ENCODE measurements at places on chromosomes 7 and 10.

GRCh38 chr7:15764851-15765382 is 78.4 kb upstream of the MEOX2 start:
- no peak for DNase-seq

DNA sequence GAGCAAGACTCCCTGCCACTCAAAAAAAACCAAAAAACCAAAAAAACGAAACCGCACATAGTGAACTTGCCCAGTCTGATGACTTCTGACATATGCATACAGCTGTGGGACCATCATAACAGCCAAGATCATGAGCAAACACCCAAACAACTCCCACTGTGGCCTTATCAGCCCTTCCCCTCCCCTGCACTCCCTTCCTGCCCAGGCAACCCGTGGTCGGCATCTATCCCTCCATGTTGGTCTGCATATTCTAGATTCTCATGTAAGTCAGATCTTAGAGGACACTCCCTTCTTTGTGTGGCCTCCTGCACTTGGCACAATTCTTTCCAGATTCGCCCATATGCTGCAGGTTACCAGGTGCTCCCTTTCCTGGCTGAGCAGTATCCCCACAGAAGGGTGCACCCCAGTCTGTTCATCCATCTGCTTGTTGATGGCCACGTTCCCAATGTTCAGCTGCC is 72.8 kb downstream of the GNA12 start:
- no peak for DNase-seq

- DNase-seq = no peak
Observed at GRCh38 chr10:71453186-71453585, 56.5 kb downstream of the CDH23 start.

- DNase-seq = no peak
Observed at GRCh38 chr7:22992874-22993840, 20.8 kb downstream of the HYCC1 start.

DNA sequence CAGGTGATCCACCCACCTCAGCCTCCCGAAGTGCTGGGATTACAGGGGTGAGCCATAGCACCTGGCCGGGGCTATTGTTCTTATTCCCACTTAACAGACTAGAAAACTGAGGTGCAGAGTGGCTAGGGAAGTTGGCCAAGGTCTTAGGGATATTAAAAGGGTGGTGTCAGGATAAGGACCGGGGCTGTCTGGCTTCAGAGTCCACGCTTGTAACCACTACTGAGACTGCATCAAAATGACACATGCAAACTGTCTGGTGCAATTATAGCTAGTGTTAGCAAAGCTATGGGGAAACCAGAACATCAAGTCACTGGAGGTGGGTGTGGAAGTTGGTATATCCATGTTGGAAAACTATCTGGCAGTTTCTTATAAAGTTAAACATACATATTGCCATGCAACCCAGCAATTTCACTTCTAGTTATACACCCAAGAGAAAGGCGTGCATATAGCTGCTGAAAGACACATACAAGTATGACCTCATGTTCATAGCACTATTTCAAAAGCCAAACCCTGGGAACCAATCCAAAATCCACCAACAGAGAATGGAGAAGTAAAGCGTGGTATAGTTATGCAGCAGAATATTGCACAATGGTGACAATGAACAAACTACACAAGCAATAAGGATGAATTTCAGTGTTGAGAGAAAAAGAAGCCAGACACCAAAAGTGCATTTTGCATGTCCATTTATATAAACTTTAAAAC is 33.9 kb upstream of the EEPD1 start:
- DNase-seq = no peak

GRCh38 chr7:78081888-78082287 is 283.3 kb downstream of the PHTF2 start:
- no peak for DNase-seq

GRCh38 chr10:6840201-6840691 is 260.2 kb upstream of the PRKCQ start:
- DNase-seq = no peak

DNA sequence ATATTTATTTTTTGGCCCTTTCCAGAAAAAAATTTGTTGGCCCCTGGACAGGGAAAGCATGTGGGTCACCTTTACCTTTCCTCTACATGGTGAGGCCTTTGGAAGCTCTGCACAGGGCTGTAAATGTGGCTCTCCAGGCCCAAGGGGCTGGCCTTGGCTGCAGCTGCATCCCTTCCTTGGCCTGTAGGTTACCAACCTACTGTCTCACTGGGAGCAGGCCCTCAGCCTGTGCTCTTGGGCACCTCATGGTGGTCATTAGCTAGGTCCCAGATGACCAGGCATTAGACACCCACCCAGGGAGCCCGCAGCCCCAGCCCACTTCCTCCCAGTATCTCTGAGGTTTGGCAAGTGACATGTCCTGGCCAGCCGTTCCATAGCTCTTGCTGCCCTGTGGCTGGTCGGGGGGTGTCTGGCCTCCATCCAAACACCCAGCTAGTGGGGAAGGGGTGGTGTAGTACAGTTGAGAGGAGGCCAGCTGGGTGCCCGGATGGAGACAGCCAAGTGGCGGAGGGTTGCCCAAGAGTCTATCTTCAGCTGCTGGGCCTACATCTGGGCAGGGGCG is 7.1 kb upstream of the CPA5 start:
- no peak for DNase-seq

DNA sequence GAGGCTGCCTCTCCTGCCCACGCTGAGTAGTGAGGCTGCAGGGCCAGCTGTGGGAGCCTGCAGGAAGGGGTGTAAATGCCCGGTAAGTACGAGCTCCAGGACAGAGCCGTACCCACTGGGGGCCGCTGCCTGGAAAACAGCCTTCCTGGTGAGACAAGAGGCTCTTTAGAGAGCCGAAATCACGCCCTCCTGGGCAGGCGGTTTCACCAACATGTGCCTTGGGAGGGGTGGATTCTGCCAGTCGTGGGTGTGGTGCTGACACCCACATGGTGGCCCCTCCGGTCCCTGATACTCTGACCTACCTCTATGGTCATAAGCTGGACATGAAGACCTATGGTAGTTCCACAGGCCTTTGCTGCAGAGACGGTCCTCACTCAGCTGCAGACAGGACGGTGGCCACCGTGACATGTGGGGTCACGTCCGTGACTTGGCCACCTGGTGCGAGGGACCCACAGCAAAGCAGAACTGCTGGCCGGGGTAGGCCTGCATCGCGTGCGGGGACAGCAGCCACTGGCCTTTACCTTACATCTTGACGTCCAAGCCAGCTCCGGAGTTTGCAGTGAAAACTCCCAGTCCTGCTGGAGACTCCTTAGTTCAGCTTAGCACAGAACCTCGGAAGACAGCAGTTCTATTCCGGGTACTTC is 46.9 kb downstream of the PITRM1 start:
- DNase-seq = no peak

DNA sequence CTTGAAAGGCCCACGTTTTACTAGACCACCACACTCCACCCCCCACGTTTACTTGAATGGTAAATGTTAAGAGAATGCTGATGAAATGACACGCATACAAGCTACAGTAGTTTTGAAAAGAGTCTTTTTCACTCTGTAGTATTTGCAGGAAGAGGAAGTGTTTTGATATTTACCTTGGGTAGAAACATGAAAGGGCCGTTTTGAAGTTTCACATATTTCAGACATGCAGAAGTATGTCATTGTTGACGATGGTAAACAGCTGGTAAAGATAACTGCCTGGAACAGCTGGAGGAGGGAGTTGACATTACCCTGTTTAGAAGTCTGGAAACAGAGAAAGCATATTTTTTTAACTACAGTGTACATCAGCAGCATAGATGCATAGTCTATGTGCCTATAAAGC is 160.7 kb downstream of the NXPH1 start:
- no peak for DNase-seq

- DNase-seq = no peak
Observed at GRCh38 chr10:103120977-103121735, 71.9 kb downstream of the NT5C2 start.

- peak; percentile 48 for DNase-seq
Observed at GRCh38 chr10:79347894-79348639, 798 bp downstream of the PPIF start.

- no peak for DNase-seq
Observed at GRCh38 chr10:75632805-75633462, 201.5 kb downstream of the LRMDA start.

DNA sequence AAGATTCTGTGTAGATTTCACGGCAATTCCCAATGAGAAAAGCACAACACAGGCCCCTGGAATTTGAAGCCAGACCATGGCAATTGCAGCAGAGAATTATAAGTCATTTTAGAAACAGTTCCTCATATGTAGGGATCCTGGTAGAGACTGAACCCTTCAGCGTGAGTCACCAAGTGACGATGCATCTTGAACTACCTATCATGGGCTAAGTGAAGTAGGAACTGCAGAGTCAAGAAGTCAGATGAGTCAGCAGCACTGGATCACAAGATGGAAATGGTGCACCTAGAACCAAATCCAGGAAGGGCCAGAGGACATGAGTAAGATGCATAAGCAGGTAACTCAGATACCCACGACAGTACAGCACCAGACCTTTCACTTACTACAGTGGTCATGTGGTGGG is 140.0 kb upstream of the TPK1 start:
- no peak for DNase-seq

DNA sequence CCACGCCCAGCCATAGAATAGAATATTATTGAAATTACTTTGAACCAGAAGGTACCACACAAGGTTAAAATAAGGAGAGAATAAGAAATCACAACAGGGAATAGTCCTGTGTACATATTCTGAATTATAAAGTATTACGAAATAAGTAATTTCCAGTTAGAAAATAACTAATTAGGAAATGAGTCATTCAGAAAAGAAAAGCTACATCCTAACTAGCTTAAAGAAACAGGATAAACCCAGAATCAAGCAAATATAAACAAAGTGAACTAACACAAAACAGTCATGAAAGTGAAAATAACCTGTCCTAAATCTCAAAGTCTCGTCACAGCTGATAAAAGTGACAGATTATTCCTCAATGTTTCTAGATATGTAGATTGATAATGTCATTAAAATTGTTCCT is 74.8 kb upstream of the NEBL start:
- DNase-seq = no peak

GRCh38 chr7:108629651-108630400 is 60.2 kb downstream of the DNAJB9 start:
- no peak for DNase-seq

GRCh38 chr10:129954492-129955315 is 9.4 kb downstream of the EBF3 start:
- no peak for DNase-seq

DNA sequence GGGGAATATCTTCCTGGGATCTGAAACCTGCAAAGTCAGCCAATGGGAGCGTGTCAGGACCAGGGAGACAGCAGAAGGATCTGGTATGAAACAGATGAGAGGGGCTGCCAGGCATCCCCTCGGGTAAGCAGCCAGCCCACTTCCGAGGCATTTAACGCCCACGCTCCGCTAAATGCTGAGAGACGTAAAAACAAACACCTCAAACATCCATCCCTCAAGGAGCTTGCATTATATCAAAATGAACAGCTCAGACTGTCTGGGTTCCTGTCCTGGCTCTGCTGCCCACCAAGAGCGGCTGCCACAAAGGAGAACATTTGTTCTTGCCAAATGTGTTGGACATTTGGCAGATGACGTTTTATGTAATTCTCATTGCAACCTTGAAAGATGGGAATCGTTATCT is 7.0 kb upstream of the SERPINE1 start:
- DNase-seq = no peak

GRCh38 chr10:15542817-15543216 is 171.7 kb upstream of the FAM171A1 start:
- no peak for DNase-seq
